Glutamatergic neuron (in vitro differentiated cells): ENCODE measurements at places on chromosomes 5 and 9. TPM values are rescaled to one million over a fixed set of nuclear protein-coding genes. Genes with fewer than 3 reads are reported as not detected.

- H3K27ac ChIP-seq = peak overlapping the region; percentile 87
- H3K4me3 ChIP-seq = peak overlapping the region; percentile 45
- peaks cover 49% of the 10 kb centered on the region for H3K4me1 ChIP-seq
- peak; percentile 68 for DNase-seq
- H3K27me3 ChIP-seq = peaks cover 13% of the 10 kb centered on the region
These were observed 69.1 kb downstream of the MYO10 start for GRCh38 chr5:16866795-16867576.

- no peaks in the 10 kb centered on the region for H3K27me3 ChIP-seq
- DNase-seq = no peak
- H3K4me3 ChIP-seq = no peak overlapping the region
- H3K27ac ChIP-seq = no peak overlapping the region
- peaks cover 9% of the 10 kb centered on the region for H3K4me1 ChIP-seq
These were observed 231.6 kb upstream of the NFIL3 start for GRCh38 chr9:91655215-91655614.

DNA sequence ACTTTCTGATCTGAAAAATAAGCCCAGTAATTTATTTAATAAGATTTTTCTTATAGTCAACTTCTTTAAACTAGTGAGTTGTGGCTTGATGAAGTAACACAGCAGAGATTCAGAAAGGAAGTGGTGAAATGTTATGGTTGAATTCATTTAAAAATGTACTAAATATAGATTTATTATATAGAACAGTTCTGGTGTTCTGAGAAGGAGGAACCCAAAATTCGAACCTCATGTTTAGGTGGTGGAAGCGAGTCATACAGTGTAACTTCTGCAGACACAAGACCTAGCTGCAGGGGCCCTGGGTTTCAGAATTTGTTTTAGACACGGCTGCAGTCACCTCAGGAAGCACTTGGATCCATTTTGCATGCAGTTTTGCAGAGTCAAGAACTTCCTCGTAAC is 188.2 kb downstream of the TRIO start:
- no peaks in the 10 kb centered on the region for H3K36me3 ChIP-seq
- H3K27me3 ChIP-seq = peaks cover 2% of the 10 kb centered on the region
- H3K4me1 ChIP-seq = peaks cover 1% of the 10 kb centered on the region
- DNase-seq = no peak

GRCh38 chr9:22030101-22030598 is 21.0 kb upstream of the CDKN2B start:
- H3K27me3 ChIP-seq = no peaks in the 10 kb centered on the region
- H3K4me3 ChIP-seq = no peak overlapping the region
- no peak for DNase-seq
- no peaks in the 10 kb centered on the region for H3K4me1 ChIP-seq
- H3K36me3 ChIP-seq = no peaks in the 10 kb centered on the region

DNA sequence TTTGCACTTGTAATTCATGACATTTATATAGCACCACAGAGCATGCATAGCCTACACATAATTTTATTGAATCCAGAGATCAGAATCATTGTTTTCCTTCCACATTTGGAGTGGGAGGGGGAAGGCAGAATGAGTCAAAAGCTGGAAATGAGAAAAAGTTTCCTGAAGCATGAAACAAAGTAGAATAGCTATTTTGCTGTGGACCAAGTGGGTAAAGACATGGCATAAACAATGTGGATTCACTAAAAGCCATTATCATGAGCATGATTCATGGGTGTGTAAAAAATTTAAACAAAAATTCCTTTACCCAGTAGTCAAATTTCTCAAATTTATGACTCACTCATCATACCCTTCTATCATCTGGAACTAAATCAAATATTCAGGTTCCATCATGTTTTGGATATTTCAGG is 97.9 kb downstream of the YIPF5 start:
- H3K27me3 ChIP-seq = no peaks in the 10 kb centered on the region
- H3K4me3 ChIP-seq = no peak overlapping the region
- DNase-seq = no peak
- no peaks in the 10 kb centered on the region for H3K36me3 ChIP-seq

GRCh38 chr5:150055326-150056074 is 30.9 kb downstream of the CSF1R start:
- no peak overlapping the region for H3K4me3 ChIP-seq
- peaks cover 2% of the 10 kb centered on the region for H3K27me3 ChIP-seq
- no peaks in the 10 kb centered on the region for H3K36me3 ChIP-seq
- H3K4me1 ChIP-seq = no peaks in the 10 kb centered on the region
- no peak overlapping the region for H3K27ac ChIP-seq

DNA sequence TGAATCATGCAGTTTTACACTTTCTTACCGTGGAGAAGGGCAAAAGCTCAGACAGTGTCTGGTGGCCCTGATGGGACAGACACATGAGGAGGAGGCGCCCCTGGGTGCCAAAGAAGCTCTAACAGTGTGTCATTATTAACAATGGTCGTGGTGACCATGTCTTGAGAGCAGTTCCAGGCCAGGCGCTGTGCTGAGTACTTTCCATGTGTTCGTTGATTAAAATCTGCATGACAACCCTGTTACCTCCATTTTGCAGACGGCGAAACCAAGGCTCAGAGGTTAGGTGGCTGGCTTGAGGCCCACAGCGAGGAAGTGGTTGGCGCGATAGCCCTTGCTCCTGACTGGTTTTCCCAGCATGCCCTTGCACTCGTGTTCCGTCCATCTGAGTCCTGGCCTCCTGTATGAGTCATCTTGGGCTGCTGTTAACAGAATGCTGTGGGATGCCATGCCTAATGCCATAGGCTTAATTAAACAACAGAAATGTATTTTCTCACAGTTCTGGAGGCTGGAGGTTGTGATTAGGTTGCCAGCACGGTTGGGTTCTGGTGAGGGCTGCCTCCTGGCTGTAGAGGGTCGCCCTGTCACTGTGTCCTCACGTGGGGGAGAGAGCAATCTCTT is 92.0 kb downstream of the AMBP start:
- peaks cover 5% of the 10 kb centered on the region for H3K27me3 ChIP-seq
- H3K4me1 ChIP-seq = peaks cover 24% of the 10 kb centered on the region
- peaks cover 14% of the 10 kb centered on the region for H3K36me3 ChIP-seq
- no peak overlapping the region for H3K27ac ChIP-seq

DNA sequence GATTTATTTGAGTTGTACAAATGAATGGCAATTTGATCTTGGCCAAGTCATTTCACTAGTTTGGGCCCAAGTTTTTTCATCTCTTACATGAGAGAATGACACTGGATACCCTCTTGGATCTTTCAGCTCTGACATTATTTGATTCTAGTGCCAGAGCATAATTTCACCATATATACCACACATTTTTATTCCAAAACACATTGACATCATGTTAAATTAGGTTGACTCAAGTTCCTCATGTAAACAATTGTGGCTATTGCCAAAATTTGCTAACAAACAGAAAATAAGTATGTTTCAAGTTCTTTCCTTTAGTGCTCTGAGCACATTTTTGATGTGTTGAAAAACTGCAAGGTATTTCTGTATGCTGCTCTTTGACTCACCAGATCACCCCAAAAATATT is 375.8 kb downstream of the ZNF608 start:
- H3K27ac ChIP-seq = no peak overlapping the region
- no peak overlapping the region for H3K4me3 ChIP-seq
- no peaks in the 10 kb centered on the region for H3K4me1 ChIP-seq
- no peaks in the 10 kb centered on the region for H3K27me3 ChIP-seq
- peaks cover 2% of the 10 kb centered on the region for H3K36me3 ChIP-seq
- no peak for DNase-seq

DNA sequence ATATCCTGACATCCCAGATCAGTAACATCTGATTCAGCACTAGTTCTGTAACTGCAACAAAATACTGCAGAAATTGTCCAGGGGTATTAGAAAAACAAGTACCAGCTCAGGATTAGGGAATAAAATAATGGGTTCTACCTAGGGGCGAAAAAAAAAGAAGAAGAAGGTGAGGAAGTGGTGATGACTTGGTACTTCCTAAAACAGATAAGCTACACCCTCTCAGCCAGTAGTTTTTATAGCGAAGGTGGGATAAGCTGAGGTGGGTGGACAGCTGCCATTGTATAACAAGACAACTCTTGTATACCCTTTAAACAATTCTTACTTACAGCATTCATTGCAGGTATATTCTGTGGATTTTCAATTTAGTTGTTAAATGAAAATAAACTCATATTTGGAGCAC is 19.1 kb downstream of the RAPGEF6 start:
- DNase-seq = no peak
- H3K36me3 ChIP-seq = no peaks in the 10 kb centered on the region
- H3K4me3 ChIP-seq = no peak overlapping the region
- no peaks in the 10 kb centered on the region for H3K27me3 ChIP-seq
- peaks cover 6% of the 10 kb centered on the region for H3K4me1 ChIP-seq

- peaks cover 12% of the 10 kb centered on the region for H3K27me3 ChIP-seq
- DNase-seq = peak; percentile 4
- H3K36me3 ChIP-seq = peaks cover 4% of the 10 kb centered on the region
- no peak overlapping the region for H3K27ac ChIP-seq
These were observed 7.5 kb upstream of the SLC6A18 start for GRCh38 chr5:1217596-1218206.

DNA sequence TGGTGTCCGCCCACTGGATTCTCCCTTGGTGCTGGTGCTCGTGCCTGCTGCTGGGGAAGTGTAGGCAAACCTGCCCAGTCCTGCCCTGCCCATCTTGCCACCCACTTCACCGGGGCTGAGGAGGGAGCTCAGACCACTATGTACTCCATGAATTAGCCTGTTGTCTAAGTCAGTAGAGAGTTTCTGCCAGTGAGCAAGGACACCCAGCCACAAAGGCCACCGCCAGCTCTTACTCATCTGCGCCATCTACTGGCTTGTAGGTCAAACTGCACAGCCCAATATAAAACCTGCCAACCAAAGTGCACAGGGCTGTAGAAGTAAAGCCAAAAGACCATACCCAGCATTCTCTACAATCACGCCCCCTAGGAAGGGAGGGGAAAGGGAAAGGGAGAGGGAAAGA is 102.3 kb downstream of the GLIS3 start:
- H3K36me3 ChIP-seq = peaks cover 24% of the 10 kb centered on the region
- no peaks in the 10 kb centered on the region for H3K4me1 ChIP-seq
- H3K4me3 ChIP-seq = no peak overlapping the region

DNA sequence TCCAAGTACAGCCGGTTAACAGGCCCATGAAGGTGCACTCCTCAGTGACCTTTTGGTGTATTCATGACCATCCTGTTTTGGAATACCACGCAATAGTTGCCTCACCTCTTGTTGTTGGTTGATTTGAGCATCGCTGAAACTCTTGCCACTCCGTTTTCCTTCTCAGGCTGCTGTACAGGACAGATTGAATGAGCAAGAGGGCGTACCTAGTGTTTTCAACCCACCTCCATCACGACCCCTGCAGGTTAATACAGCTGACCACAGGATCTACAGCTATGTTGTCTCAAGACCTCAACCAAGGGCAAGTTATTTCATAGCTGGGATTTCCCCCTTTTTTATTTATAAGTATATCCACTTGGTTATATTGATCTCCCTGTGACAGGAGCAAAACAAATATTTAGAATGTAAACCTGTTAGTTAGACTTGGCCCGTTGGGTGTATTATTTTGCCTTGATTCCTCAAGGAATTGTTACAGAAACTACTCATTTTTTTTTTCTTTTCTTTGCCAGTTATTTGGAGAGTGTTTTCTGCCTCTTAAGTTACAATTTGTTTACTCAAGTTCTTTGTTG is 38.1 kb downstream of the FAF2 start:
- H3K27me3 ChIP-seq = peaks cover 1% of the 10 kb centered on the region
- H3K27ac ChIP-seq = no peak overlapping the region
- H3K4me1 ChIP-seq = no peaks in the 10 kb centered on the region

GRCh38 chr5:135221187-135221473 is 177.9 kb downstream of the MACROH2A1 start:
- H3K36me3 ChIP-seq = no peaks in the 10 kb centered on the region
- H3K4me3 ChIP-seq = no peak overlapping the region
- H3K4me1 ChIP-seq = no peaks in the 10 kb centered on the region
- no peak for DNase-seq

DNA sequence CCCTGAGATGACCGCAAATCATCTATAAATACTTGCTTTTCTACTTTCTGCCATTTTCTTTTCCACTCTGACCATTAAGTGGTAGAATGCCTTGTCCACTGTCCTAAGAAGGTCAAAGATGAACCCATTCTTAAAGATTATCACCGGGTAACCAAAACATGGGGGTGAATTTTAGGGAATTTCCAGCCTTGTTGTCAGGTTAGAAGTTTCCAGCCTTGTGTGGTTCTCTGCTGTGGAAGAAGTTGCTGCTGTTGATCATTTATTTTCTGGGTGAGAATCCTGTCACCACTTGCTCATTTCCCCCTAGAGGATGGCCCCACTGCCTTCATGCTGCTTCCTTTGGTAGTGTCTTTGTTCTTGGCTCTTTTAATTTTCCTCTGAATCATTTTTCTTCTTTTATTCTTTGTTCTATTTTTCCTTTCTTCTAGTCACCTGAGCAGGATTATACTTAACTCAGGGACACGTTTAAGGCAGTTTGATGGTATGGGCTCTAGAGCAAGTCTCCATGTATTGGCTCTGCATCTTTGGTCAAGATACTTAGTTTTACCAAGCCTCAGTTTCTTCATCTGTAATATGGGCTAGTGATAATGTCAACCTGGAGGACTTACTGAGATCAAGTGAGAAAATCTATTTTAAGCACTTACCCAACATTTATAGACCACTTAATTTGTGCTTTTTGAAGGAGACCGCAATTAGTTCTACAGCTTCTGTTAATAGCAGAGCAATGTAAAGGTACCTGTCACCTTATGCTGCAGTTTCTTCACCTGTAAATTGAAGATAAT is 266.2 kb downstream of the ARHGAP26 start:
- H3K4me1 ChIP-seq = peaks cover 56% of the 10 kb centered on the region
- no peak overlapping the region for H3K4me3 ChIP-seq
- H3K36me3 ChIP-seq = no peaks in the 10 kb centered on the region
- DNase-seq = no peak

- H3K27ac ChIP-seq = peak overlapping the region; percentile 98
- peaks cover 28% of the 10 kb centered on the region for H3K4me1 ChIP-seq
- peaks cover 20% of the 10 kb centered on the region for H3K27me3 ChIP-seq
- H3K36me3 ChIP-seq = no peaks in the 10 kb centered on the region
These were observed 860 bp upstream of the MARCHF6 start for GRCh38 chr5:10352430-10353240.

- H3K4me3 ChIP-seq = no peak overlapping the region
- H3K36me3 ChIP-seq = peaks cover 5% of the 10 kb centered on the region
- H3K27me3 ChIP-seq = peaks cover 26% of the 10 kb centered on the region
- peaks cover 27% of the 10 kb centered on the region for H3K4me1 ChIP-seq
These were observed 1.0 kb downstream of the SIT1 start for GRCh38 chr9:35649431-35650340.

Gene ZDHHC11B
- total RNA-seq = 42.8 TPM

Gene ITGA1
- 0.96 TPM for total RNA-seq

Gene RLN2
- not detected for total RNA-seq

Gene NFX1
- total RNA-seq = 37.5 TPM

Gene OBP2B
- total RNA-seq = not detected

Gene GOLM1
- 95.2 TPM for total RNA-seq

Gene LCN9
- total RNA-seq = not detected

Gene ACTBL2
- total RNA-seq = not detected

Gene PCDHA6
- total RNA-seq = 29.8 TPM

Gene PCDHA10
- total RNA-seq = 47.7 TPM

Gene NOTCH1
- total RNA-seq = 64.2 TPM

Gene TERT
- 2.9 TPM for total RNA-seq
